ENCODE measurements at places on chromosomes 6 and 20.

DNA sequence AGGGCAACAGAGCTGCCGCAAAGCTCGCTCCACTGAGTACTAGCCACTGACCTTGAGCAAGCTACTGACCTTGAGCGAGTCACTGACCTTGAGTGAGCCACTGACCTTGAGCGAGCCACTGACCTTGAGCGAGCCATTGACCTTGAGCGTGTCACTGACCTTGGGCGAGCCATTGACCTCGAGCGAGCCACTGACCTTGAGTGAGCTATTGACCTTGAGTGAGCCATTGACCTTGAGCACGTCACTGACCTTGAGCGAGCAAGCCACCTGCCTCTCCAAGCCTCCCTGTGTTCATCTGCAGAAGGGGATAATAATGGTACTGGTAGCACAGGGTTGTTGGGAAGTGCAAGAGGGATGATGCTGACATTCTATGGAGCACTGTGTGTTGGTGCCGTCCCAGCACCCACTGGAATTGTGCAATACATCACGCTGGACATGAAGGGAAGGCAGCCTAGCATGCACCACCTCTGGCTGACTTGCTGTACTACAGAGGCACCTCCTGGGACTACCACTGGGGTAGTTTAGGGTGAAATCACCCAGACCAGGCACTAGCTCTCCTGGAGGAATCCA lies 60.2 kb downstream of the CTCFL start:
- DNase-seq, result no peak

DNA sequence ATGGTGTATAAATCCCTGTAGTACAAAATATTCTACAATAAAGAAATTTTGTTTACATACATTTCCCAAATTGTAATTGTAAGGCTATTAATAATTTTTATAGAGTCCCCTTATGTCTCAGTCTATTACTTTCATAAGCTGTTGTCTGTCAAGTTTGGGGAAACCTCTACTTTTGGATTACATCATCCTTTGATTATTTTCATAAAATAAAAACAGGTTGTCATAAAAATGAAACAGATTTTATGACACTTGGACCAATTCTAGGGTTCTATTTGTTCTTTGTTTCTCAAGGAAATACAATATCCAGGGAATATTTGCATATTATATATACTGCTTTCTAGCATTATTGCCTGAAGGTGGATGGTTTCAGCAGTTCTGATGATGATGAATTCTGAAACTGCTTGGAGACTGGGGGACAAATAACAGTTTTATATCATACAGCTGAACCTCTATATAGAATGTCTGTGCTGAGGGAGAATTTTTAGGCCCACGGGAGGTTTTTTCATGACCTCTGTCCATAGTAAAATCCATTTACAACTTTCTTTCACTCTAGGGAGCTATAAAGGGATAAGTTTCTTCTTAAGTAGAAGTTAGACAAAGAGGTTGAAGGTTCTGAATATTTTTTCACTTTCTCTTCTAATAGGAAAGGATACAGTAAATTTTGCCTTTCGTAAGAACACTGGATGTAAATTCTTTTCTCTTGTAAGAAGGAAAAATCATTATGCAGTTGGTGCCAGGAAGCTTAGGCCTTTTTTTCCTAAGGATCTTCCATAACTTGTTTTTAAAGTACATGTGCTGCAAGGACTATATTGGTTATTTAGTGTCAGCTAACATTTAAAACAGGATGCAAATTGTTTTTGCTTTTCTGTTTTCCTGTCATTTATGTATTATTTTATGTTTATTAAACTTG lies 58.0 kb downstream of the CD2AP start:
- DNase-seq, result no peak

DNA sequence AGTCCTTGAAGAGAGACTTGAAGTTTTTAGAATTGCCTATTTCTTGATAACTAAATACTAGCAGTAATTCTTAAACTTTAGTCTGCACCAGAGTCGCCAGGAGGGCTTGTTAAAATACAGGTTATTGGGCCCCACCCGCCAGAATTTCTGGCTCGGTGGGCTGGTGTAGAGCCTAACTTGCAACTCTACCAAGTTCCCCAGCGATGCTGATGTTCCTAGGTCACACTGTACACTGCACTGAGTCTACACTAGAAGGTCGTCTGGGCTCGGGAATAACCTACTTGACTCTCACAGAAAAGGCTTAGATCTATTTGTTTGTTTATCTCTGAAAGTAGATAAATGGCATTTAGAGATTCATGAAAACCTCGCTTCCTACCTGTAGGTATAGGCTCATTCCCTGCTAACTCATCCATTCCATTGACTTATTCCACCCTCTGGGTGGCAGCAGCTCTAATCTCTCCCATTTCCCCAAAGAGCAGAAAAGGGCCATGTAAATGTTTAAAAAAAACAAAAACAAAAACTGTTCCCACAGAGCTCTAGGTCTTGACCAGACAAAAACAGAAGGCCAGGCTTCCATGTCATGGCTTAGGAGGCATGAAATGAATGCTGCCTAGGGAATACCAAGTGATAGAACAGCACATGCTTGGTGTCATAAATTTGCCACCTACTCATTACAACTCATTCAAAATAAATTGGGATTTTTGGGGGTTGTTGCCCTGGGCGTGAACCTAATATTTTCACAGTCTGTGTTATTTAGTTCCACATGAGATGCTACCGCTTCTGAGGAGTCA lies 292.1 kb downstream of the ADGB start:
- no peak for DNase-seq

GRCh38 chr6:104633125-104633524 lies 226.6 kb downstream of the HACE1 start:
- DNase-seq, result no peak

GRCh38 chr6:110556317-110557110 lies 80.1 kb upstream of the SLC22A16 start:
- DNase-seq, result no peak

DNA sequence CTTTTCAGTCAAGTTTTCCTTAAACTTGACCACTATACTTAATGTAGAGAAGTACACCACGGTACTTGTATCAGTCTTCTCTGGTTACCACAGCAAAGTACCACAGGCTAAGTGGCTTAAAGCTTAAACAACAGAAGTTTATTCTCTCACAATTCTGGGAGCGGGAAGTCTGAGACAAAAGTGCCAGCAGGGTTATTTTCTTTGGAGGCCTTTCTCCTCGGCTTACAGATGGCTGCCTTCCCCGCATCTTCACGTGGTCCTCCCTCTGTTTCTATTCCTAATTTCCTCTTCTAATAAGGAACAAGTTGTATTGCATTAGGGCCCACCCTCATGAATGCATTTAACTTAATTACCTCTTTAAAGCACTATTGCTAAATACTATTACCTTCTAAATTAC lies 258.0 kb downstream of the PLCB1 start:
- DNase-seq, result no peak

- DNase-seq, result no peak
Observed at GRCh38 chr20:24622856-24623255, 153.4 kb downstream of the SYNDIG1 start.

- no peak for DNase-seq
Observed at GRCh38 chr6:151452750-151453427, 963 bp upstream of the RMND1 start.

DNA sequence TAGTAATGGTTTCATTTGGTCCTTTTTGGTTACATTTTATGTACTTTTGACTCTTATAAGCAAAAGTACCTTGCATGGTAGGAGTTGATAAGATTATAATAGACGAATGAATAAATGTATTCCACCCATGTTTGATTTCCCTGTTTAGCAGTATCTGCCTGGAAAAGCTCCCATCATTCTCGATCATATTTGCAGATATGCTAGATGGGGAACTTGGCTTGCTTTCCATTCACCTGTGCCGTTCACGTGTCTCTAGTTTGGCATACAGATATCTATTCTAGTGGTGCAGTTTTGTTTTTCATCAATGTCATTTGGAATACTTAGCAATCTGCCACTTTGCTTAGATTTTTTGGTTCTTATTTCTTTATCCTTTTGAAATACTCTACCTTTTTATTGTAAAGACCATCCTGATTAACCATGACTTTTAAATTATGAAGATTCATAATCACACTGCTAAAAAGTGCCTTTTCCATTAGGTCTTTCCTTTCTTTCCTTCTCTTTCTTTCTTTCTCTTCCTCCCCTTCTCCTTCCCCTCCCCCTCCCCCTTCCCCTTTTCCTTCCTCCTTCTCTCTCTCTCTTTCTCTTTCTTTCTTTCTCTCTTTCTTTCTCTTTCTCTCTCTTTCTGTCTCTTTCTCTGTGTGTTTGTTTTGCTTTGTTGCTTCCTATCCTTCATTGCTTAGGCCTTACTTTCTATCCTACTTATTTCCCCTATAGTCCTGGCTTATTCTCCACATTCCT lies 40.4 kb downstream of the ANKS1A start:
- DNase-seq, result no peak

DNA sequence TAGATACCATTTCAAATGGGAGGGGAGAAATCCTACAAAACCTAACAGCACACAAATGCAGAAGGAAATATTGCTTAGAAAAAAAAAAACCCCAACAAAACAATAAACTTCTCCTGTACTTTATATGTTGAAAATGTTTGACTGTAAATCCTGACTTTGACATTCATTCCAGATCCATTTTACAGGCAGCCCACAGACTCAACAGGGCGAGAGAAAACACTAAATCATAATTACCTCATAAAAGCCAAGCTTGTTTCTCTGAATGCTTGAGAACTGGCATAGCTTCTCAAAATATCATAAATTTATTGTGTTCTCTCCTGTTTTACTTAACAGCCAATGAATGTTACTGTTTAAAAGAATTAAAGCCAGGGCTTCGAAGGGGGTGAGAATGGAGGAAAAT lies 273.2 kb downstream of the CD83 start:
- no peak for DNase-seq

- DNase-seq, result no peak
Observed at GRCh38 chr6:144535630-144536029, 250.5 kb downstream of the UTRN start.

DNA sequence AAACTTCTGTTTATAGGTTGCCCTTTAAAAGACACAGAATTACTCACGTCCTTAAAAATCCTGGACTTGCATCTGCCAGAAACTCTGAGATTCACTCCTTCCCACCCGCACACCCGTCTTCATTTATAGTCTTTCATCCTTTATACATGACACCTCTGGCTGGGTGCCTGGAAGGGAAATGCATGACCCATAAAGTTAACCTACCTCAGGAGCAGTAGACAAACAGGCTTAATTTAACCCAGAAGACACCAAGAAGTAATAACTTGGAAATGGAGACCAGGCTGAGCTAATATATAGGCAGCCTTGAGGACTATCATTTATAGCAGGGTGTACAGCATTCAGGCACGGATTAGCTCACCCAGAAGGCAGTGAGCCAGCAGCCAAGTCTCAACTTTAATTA lies 429.0 kb upstream of the NRSN1 start:
- DNase-seq, result no peak

- DNase-seq, result no peak
Observed at GRCh38 chr6:157249826-157250225, 73.5 kb downstream of the TMEM242 start.

DNA sequence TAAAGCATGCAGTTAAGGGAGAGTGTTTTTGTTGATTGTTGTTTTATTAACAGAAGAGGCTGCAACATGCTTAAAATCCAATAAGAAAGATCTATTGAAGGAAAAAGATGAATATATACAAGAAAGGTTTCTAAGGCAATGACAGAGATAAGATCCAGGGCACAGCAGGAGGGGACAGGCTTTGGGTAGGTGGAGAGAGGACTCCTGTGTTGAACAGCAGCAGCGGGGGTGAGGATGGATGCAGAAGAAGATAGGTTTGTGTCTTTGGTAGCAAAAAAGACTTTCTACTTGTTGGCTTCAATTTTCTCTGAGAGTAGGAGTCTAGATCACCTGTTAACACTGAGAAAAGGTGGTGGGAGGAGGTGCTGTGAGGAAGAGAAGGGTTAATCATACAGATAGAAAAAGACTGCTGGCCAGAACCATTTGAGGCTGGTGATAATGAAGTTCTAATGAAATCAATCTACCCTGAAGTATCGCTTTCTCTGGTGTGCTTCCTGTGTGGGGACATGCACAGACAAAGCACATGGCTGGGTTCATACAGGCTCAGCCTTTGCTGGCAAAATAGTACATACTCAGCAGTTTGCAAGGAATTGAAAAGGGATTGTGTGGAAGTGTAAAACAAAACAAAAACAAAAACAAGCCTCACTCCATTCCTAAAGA lies 17.2 kb upstream of the DST start:
- no peak for DNase-seq

DNA sequence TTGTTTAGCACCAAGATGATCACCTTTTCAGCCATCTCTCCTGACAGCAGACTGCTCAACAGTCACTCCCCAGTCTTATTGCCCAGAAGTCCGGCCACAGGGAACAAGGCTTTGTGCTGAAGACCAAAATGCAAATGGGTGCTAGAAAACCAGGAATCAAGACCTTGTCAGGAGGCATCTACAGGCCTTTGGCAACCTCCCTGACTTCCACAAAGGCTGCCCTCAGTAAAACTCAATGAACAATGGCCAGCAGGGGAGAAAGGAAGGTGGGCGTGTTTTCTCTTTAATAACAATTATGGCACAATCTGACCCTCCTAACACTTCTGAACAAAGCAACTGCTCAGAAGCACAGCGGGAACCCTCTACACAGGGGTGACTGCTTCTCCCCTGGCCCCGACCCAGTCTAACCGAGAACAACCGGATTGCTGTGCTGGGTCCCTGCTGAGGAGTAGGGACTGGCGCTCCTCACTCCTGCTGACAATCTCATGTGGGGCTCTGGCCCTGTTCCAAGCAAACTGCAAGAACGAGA lies 41.6 kb downstream of the PLCG1 start:
- DNase-seq, result no peak

GRCh38 chr6:11833626-11834592 lies 55.3 kb upstream of the ADTRP start:
- no peak for DNase-seq

GRCh38 chr20:41382791-41383305 lies 16.2 kb upstream of the EMILIN3 start:
- DNase-seq, result no peak

GRCh38 chr20:56718816-56719215 lies 89.7 kb downstream of the TFAP2C start:
- DNase-seq, result no peak

GRCh38 chr6:165744555-165745228 lies 81.7 kb upstream of the PDE10A start:
- no peak for DNase-seq

GRCh38 chr20:35436177-35436573 lies 1.9 kb downstream of the GDF5 start:
- no peak for DNase-seq

DNA sequence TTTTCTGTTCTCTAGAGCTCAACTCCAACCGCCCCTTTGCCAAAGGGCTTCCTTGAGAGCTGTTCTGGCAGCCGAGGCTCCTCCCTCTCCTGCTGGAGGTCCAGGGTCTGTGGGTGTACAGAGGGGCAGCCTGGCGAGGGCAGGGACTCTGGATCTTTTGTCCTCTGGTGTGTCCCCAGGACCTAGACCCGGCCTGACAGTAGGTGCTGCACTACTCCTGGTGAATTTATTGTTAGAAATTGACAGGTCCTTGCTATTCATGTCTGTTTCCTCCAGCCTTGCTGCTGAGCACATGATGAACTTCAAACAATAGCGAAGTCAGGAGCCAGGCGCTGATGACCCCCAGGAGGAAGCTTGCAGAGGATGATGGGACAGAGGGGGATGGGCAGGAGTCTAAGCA lies 234.7 kb upstream of the SULF2 start:
- no peak for DNase-seq

GRCh38 chr20:13353261-13353945 lies 132.3 kb downstream of the ISM1 start:
- no peak for DNase-seq

All from AG20443 (cell line).